Urinary bladder (tissue), 4 donors: ENCODE measurements at places on chromosomes 7 and 10. TPM values are rescaled to one million over a fixed set of nuclear protein-coding genes. Genes with fewer than 3 reads are reported as not detected.

DNA sequence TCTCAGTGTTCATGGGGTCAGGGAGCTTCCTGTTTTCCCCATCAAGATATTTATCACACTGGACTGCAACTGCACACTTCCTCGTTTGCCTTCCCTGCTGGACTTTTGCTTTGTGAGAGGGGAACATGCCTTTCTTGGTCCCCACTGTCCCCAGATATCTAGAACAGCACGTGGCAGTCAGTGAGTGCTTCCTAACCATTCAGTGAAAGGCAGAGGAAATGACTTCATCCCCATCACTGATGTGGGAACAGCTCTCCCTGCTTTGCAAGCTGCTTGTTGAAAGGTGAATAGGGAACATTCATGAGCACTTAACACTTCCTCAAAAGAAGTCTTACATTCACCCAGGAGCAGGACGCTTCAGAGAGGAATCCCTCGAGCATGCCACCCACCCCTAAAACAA, 135.4 kb downstream of the MYOF start:
- DNase-seq = no peak

DNA sequence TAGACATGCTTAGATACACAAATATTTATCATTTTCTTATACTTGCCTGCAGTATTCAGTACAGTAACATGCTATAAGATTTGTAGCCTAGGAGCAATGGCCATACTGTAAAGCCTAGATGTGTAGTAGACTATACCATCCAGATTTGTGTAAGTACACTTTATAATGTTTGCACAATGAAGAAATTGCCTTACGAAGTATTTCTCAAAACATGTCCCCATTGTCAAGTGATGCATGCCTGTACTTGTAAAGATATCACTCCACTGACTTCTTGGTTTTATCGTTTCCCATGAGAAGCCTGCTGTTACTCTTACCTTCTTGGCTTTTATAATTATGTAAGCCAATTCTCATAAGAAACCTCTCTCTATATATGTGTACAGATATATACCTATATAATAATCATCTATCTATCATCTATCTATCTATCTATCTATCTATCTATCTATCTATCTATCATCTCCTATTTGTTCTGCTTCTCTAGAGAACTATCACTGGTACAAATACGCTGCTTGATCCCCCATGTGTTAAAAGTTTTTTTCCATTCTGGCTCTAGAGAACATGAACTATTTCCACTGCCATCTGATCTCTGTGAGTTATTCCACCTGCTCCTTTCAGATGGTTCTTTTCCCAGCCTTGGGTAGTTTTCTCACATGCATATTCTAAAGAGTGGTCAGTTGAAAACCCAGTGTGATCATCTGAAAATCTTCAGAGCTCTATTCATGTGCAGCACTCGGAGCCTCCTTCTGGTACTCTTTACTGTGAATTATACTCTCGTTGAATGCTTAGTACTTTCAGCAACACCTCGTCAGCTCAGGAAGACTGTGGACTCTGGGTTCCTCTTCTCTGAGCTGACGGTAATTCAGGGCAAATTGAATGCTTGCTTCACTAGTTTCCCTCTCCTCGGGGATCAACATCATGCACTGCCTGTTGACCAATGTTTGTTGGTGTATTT, 14.5 kb upstream of the VCL start:
- DNase-seq = no peak

DNA sequence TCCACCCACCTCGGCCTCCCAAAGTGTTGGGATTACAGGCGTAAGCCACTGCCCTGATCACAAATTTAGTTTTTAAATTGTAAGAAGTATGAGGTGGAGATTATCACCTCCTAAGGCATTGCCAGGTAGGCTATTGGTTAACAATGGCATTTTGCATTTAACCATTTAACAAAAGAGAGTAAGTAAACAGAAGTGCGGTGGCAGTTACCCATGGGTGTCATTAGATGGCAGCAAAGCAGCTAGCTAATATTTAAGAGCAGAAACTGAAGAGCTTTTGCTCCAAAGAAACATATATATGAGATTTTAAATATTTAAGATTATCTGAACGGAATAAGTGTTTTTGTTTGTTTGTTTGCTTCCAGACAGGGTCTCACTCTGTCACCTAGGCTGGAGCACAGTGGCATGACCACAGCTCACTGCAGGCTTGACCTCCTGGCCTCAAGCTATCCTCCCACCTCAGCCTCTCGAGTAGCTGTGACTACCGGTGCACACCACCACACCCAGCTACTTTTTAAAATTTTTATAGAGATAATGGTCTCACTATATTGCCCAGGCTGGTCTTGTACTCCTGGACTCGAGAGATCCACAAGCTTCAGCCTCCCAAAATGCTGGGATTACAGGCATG, 325.5 kb upstream of the C7orf33 start:
- DNase-seq = no peak

DNA sequence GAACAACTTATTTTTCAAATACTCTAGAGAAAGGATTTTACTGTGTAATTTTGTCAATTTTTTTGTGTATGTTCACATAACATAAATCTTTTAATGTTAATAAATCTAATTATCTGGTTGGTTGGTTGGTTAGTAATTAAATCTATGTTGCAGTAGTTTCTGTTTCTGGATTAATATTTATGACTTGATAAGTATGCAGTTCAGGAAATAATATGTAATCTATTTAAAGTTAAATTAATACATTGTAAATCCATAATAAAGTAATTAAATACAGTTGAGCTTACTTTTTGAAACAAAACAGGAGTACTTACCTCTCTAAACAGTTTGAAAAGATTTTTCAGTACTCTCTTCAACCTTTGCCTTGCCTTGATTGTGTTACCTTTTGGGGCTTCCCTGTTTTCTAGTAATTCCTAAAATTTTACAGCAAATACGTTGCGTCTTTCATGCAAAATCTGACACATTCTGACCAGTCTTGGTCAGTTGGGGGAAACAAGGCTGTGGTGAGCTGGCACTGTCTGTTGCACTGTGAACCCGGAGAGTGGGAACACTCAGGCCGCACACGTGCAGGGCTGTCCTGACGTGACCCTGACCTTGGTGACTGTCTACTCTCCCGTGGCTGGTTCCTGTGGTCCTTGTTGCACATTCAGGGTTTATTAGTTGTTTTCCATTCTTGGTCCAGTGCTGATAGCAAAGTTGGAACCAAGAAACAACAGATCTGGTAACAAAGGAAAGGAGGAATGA, 45.6 kb upstream of the FGL2 start:
- no peak for DNase-seq

The OR13A1 gene
- total RNA-seq = 0.85 TPM

GRCh38 chr7:21898265-21898930, 47.3 kb downstream of the CDCA7L start:
- no peak for DNase-seq

- DNase-seq = no peak
Observed at GRCh38 chr7:99013266-99014112, 130.4 kb downstream of the SMURF1 start.

The CALML3 gene
- total RNA-seq = not detected

The PKD2L1 gene
- not detected for total RNA-seq

GRCh38 chr7:93327006-93327633, 95.0 kb downstream of the VPS50 start:
- DNase-seq = no peak
